ENCODE measurements at places on chromosomes 13 and 19.

- no peak for DNase-seq
Observed at GRCh38 chr13:48578516-48579164, 45.8 kb upstream of the RCBTB2 start.

GRCh38 chr13:24680258-24680920 lies at the start of gene ATP12A:
Gene ATP12A (plus strand): TSS chr13:24680408. CDS start chr13:24680744, 336 bp downstream.
- no peak for DNase-seq

GRCh38 chr13:39263033-39263432 lies 224.8 kb downstream of the NHLRC3 start:
- no peak for DNase-seq

- DNase-seq: no peak
Observed at GRCh38 chr19:49860336-49861102, 6.9 kb downstream of the PNKP start.

- no peak for DNase-seq
Observed at GRCh38 chr13:97369261-97369893, 64.6 kb upstream of the RAP2A start.

DNA sequence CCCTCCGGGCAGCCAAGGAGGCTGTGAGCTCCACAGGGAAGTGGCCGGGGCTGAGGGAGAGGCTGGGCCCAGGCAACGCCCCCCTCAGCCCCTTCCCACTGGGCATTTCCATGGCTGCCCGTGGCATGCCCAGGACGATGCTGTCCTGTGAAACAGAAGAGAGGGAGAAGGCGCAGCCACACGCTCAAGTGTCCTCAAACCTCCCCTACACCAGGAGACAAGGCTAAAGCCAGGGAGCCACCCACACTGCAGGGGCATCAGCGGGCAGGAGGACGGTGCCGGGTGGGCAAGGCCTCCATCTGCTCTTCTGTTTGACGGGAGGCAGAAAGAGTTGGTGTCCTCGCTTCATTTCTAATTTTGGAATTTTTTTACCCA lies 14.2 kb upstream of the PROZ start:
- no peak for DNase-seq

All from breast epithelium (tissue), 4 donors.